ENCODE measurements at places on chromosomes 5 and 9.

GRCh38 chr9:14713187-14713767 is 9.3 kb downstream of the CER1 start:
- no peak for DNase-seq

GRCh38 chr9:112005939-112006338 is 109.3 kb downstream of the UGCG start:
- no peak for DNase-seq

GRCh38 chr5:64811050-64811640 is 42.4 kb downstream of the CWC27 start:
- no peak for DNase-seq

DNA sequence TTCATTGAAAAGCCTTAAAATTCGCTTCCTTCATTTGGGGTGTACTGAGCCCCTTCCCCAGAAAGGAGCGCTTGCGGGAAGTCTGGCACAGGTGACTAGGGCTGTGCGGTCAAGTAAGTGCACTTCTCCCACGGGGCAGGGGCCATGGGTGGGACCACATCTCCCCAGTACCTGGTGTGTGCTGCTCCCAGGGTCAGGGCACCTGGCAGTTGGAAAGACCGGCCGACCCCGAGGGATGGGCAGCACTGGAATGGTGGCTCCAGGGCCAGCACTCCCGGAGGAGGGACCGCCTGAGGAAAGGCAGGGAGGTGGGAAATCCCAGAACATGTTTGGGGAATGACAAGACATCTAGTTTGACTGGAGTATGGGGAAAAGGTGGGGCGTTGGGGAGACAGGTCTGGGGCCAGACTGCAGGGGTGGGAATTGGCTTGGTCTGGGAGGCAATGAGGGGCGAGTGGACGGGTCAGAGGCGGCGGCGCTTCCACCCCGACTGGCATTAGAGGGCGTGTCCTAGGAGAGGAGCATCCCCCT is 727 bp upstream of the GLIPR2 start:
- no peak for DNase-seq

DNA sequence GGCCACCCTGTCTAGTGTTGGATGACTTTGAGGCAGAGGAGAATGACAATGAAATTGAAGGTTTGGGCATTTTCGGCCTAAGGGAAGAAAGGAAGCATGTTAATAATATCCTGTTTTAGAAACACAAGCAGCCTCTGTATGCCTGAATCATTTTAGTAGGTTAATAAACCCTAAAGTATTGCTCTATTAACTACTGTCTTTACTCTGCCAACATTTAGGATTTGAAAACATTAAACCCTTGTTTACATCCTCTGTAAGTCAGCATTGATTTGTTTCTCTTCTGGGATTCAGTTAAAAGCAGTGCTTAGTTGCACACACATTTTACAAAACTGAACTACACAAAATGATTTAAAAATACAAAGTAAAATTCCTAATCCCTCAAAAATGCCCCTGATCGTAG is 358.9 kb downstream of the ARRDC3 start:
- DNase-seq = no peak

DNA sequence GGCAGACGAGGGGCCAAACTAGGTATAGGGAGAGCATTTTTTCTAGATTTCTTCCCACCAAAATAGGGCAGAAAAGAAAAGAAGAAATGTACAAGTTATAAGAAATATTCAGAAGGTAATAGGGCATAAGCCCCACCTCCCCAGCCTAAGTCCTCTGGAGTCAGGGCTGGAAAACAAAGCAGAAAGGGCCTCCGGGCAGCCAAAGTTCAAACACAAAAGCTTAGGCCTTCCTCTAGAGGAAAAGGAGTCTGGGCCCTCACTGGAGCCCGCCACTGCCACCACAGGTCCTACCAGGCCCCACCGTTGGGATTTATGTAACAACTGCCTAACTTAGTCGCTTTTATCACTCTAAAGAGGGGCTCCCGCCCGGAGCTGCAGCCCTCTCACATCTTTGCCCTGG is 27.6 kb downstream of the TBC1D2 start:
- DNase-seq = no peak

GRCh38 chr5:29024052-29024451 is 1985.7 kb upstream of the CDH9 start:
- no peak for DNase-seq

GRCh38 chr5:95274011-95274410 is 10.9 kb downstream of the MCTP1 start:
- no peak for DNase-seq

GRCh38 chr9:78559449-78559885 is 262.5 kb downstream of the PSAT1 start:
- no peak for DNase-seq

- DNase-seq = no peak
Measured at GRCh38 chr9:36976371-36977030, 57.6 kb downstream of the PAX5 start.

- DNase-seq = no peak
Measured at GRCh38 chr5:135489466-135490244, 37.5 kb upstream of the TIFAB start.

DNA sequence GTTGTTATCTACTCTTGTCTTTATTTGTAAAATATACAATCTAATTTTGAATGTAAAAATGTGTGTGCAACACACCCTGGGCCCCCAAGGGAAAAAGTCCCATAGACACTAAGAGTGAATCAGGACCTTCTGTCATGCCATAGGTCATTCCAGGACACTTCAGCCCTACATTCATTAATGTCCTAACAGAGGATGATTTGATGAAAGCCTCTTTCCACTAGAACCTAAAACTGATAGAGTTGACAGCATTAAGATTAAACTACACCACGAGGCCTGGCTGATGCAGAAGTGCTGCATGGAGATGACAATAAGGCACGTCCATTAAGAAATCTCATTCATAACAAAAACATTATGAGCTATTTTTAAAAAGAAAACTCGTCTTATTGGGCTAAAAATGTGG is 46.2 kb downstream of the FRMD3 start:
- no peak for DNase-seq

DNA sequence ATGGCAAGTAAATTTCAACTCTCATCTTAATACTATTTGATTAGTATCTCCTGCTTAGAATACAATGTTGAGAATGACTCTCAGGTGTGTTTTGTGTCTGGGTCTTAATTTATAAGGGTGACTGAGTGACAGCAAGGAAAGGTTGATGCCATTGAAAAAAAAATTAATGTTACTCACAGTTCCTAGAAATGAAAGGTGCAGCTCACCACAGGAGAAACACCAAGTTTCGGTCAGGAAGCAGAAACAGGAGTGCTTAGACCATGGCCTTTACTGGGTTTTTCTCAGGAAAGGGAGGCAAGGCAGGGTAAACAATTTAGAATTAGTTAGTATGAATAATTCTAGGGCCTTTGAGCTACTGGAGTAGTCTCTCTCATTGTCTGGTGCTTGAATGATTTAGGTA is 159.2 kb upstream of the C9orf72 start:
- no peak for DNase-seq

- no peak for DNase-seq
Measured at GRCh38 chr9:98064623-98065392, 8.3 kb downstream of the NANS start.

DNA sequence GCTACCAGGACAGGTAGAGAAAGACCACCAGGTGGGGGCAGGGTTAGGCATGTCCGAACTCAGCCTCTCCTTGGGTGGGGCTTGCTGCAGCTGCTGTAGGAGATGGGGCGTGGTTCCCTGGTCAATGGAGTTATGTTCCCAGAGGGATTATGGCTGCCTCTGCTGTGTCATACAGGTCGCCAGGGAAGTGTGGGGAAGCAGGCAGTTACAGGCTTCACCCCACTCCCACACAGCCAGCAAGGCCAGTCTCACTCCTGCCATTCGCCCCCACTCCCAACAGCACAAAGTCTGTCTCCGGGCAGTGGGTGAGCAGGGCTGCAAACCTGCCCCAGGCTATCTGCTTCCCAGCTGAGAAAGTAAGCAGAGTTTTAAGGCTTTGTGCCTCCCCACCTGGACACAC is 20.0 kb upstream of the CEP72 start:
- DNase-seq = no peak

- no peak for DNase-seq
Measured at GRCh38 chr5:52491071-52491787, 296.5 kb upstream of the ITGA1 start.

GRCh38 chr9:33800886-33801285 is 5.5 kb downstream of the PRSS3 start:
- DNase-seq = no peak

GRCh38 chr5:149747833-149748366 is 17.8 kb downstream of the PPARGC1B start:
- DNase-seq = no peak

DNA sequence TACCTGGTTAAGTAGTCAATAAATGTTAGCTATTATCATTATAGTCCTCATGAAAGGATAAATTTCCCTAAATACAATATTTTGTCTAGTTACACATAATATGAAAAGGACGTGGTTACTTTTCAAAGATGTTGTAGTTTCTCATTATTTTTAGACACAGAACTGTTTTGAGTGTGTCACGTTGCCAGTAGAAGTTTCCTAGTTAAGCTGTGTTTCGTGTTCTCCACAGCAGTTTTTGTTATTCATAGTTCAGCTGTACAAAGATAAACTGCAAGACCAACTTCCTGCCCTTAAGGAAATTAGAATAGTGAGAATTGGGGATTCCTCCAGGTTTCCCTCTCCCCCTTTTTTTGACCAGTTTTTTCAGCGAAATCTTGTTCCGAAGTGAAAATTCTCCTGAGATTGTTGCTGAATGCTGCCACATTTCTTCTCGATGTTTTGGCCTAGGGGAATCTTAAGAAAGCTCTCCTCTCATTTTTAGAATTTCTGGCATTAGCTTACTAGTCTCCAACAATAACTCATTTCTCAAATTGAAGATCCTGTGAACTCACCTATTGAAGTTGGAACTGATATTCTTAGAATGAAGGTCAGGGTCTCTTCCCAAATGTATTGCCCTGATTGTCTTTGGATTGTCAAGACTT is 176.1 kb downstream of the PAM start:
- no peak for DNase-seq

DNA sequence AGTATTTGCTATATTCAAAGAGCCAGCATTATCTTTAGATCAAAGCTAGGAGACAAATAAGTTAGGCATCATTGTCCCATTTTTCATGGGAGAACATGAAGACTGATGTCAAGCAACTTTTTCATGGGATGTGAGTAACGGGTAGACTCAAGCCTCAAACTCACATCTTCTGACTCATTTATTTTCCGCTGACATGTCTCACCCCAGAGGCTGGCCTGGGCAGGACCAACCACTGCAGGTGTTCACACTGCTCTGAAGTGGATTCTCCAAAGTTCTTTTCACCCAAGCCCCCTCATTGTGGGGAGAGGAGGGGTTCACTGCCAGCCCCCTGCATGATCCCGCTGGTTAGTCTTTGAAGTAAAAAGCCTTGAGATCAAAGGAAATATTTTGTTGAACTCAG is 34.9 kb upstream of the BASP1 start:
- no peak for DNase-seq

DNA sequence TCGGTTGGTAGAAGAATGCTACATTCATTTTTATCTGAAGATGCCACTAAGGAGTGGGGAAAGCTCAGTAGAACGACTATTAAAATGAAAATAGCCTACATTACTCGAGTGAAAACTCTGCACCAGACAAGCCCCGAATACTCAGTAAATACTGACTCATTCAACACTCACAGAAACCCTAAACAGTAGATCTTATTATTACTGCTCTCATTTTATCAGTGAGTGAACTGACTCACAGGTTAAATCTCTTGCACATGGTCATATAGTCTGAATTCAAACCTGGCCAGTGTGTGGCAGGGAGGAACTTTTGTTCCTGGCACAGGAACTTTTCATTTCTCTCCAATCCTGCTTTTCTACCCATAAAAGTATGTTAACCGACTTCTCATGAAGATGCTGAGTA is 9.6 kb upstream of the PAPPA start:
- DNase-seq = no peak

All from GF-D8 (cell line).